Gastrocnemius medialis (tissue), 4 donors: ENCODE measurements at places on chromosomes 5 and 9. TPM values are rescaled to one million over a fixed set of nuclear protein-coding genes. Genes with fewer than 3 reads are reported as not detected.
A peak's percentile ranks its signal among the peaks of the same experiment; 100 is the strongest.

The BARHL1 gene
- not detected for total RNA-seq

The ZNF879 gene
- total RNA-seq, result 2.9 TPM

DNA sequence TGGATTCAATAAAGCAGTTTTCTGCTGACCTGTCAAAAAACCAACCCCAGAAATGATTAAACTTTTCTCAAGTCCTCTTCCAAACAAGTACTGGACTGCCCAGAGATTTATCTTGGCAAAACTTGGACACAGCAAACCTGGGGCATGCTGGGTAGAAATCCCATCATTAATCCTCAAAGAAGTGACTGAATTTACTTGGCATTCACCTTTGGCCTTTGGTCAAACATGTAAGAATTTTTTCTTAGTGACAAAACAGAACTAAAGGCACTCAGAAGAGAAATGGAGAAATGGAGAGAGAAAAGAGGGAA lies 248.6 kb upstream of the NREP start:
- no peaks in the 10 kb centered on the region for H3K27me3 ChIP-seq
- H3K4me3 ChIP-seq, result no peak overlapping the region
- no peak for DNase-seq
- no peaks in the 10 kb centered on the region for H3K36me3 ChIP-seq
- H3K4me1 ChIP-seq, result no peaks in the 10 kb centered on the region
- no peak overlapping the region for H3K27ac ChIP-seq

DNA sequence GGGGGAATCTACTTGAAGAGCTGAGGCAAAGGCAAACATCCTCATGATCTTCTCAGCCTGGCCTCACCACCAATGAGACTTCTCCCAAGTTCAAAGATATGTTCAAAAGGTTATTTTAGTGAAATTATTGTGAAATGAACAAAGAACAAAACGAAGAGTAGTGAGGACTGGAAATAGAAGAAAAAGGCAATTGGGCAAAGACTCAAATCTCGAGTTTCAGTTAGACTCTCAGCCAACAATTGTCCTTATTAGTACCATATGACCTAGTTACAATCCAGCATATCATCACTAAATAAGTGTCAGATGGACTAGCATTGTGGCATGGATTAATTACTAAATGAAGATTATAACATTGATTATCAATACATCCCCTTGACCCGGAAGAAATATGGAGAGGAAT lies 9.0 kb downstream of the ZNF474 start:
- H3K4me3 ChIP-seq, result no peak overlapping the region
- no peaks in the 10 kb centered on the region for H3K4me1 ChIP-seq
- no peak overlapping the region for H3K27ac ChIP-seq
- no peaks in the 10 kb centered on the region for H3K27me3 ChIP-seq

GRCh38 chr5:2326601-2327000 lies 424.9 kb downstream of the IRX2 start:
- DNase-seq, result no peak
- H3K27me3 ChIP-seq, result no peaks in the 10 kb centered on the region
- H3K4me3 ChIP-seq, result no peak overlapping the region
- H3K4me1 ChIP-seq, result no peaks in the 10 kb centered on the region

- no peak overlapping the region for H3K4me3 ChIP-seq
- no peak overlapping the region for H3K27ac ChIP-seq
- H3K4me1 ChIP-seq, result no peaks in the 10 kb centered on the region
- DNase-seq, result no peak
- H3K36me3 ChIP-seq, result no peaks in the 10 kb centered on the region
- no peaks in the 10 kb centered on the region for H3K27me3 ChIP-seq
These were observed 38.3 kb upstream of the TGFBR1 start for GRCh38 chr9:99066571-99066970.

GRCh38 chr9:11319538-11319937 lies 706.7 kb upstream of the PTPRD start:
- no peaks in the 10 kb centered on the region for H3K36me3 ChIP-seq
- no peaks in the 10 kb centered on the region for H3K27me3 ChIP-seq
- H3K4me1 ChIP-seq, result no peaks in the 10 kb centered on the region
- no peak for DNase-seq

DNA sequence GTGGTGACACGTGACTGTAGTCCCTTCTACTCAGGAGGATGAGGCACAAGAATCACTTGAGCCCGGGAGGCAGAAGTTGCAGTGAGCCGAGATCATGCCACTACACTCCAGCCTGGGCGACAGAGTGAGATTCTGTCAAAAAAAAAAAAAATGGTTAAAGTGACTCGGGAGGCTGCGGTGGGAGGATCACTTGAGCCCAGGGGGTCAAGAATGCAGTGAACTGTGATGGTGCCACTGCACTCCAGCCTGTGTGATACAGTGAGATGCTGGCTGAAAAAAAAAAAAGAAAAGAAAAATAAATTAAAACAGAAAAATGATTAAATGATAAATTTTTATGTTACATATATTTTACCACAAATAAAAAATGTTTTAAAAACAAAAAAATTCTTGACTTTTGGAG lies 51.9 kb downstream of the KLF4 start:
- no peak overlapping the region for H3K27ac ChIP-seq
- DNase-seq, result no peak
- no peaks in the 10 kb centered on the region for H3K27me3 ChIP-seq

GRCh38 chr5:90881626-90882150 lies 323.1 kb downstream of the ADGRV1 start:
- no peak overlapping the region for H3K27ac ChIP-seq
- H3K27me3 ChIP-seq, result no peaks in the 10 kb centered on the region
- no peak overlapping the region for H3K4me3 ChIP-seq
- peaks cover 9% of the 10 kb centered on the region for H3K4me1 ChIP-seq

DNA sequence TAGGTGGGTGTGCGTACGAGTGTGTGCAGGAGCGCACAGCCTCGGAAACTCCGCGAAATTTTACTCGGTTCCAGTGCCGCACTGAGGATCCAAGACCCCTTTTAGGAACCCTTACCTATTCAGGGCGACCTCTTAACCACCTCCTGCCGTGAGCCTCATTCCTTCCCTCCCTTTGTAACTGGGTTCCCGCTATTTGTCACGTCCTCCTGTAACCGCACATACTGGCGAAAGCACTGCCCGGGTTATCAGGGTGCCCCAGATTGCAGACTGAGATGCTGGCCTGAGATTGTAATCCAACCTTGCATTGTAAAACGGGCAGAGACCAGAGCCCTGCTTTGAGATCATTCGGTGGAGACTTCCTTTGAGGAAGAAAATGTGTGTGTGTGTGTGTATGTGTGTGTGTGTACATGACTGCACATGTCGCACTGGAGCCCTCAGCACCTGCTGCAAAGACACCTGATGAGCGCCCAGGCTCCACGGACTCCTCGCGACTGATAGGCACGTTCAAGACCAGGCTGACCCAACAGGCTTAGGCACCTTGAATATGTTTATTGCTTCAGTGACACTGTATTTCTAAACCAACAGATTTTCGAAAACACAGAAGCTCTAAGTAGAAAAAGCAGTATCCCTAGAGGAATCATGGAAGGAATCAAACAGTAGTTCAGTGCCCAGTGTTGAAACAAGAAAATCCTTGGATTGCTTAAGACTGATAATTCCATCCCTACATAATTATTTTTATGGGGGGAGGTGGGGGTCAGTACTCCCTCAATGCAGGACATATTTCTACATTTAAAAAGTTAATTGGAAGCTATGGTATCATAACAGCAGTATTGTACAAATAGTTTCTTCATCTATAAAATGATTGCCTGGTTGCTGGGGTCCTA lies 86.5 kb upstream of the TNFAIP8 start:
- peak overlapping the region; percentile 85 for H3K4me3 ChIP-seq
- H3K36me3 ChIP-seq, result no peaks in the 10 kb centered on the region
- H3K4me1 ChIP-seq, result peaks cover 4% of the 10 kb centered on the region
- H3K27ac ChIP-seq, result peak overlapping the region; percentile 86

GRCh38 chr9:107737987-107738743 lies 248.6 kb upstream of the KLF4 start:
- no peaks in the 10 kb centered on the region for H3K27me3 ChIP-seq
- peaks cover 26% of the 10 kb centered on the region for H3K4me1 ChIP-seq
- H3K4me3 ChIP-seq, result no peak overlapping the region
